ENCODE measurements at places on chromosomes 16 and 17.
A peak's percentile ranks its signal among the peaks of the same experiment; 100 is the strongest.

DNA sequence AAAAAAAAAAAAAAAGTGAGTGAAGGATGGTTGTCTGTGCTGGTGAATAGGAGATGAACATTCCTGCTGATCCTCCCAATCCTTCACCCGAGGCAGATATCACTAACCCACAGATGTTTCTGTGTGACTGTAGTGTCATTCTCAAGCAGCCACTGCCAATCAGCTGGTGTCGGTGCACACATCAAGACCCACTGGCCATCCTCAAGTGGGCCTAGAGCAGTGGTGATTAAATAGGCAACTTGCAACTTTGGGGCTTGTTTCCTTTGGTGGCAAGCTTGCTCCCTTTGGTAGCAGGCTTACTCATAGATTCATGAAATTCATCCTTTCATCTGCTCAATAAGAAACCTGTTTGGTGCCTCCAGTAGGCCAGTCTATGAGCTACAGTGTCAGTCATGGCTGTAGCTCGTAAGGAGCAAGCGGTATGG lies 51.1 kb upstream of the LGALS9 start:
- DNase-seq: no peak

GRCh38 chr16:54655121-54655590 lies 275.5 kb upstream of the IRX5 start:
- peak; percentile 73 for DNase-seq

DNA sequence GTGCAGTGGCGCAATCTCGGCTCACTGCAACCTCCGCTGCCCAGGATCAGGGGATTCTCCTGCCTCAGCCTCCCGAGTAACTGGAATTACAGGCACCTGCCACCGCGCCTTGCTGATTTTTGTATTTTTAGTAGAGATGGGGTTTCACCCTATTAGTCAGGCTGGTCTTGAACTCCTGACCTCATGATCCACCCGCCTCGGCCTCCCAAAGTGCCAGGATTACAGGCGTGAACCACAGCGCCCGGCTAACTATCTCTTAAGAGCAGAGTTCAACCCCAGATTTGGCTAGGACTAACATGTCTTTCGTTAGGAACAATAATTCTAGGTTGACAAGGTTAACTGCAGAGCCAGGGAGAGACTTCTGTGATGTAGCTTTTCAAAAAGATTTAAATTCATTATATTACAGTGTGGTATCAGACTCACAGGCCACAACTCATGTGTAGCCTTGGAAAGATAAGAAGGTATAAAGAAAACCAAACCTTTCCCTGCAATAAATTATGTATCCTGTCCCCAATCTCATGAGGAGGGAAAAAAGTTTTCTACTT lies 4.3 kb downstream of the CHTF8 start:
- no peak for DNase-seq

GRCh38 chr16:57763285-57764005 lies 27.9 kb downstream of the KATNB1 start:
- DNase-seq: no peak

- no peak for DNase-seq
Observed at GRCh38 chr16:64425381-64425780, 696.5 kb downstream of the CDH11 start.

GRCh38 chr17:67753026-67753425 lies 35.3 kb downstream of the NOL11 start:
- no peak for DNase-seq

- no peak for DNase-seq
Observed at GRCh38 chr17:56822725-56823124, 11.0 kb downstream of the C17orf67 start.

- DNase-seq: no peak
Observed at GRCh38 chr17:79116575-79117368, 42.1 kb downstream of the ENGASE start.

DNA sequence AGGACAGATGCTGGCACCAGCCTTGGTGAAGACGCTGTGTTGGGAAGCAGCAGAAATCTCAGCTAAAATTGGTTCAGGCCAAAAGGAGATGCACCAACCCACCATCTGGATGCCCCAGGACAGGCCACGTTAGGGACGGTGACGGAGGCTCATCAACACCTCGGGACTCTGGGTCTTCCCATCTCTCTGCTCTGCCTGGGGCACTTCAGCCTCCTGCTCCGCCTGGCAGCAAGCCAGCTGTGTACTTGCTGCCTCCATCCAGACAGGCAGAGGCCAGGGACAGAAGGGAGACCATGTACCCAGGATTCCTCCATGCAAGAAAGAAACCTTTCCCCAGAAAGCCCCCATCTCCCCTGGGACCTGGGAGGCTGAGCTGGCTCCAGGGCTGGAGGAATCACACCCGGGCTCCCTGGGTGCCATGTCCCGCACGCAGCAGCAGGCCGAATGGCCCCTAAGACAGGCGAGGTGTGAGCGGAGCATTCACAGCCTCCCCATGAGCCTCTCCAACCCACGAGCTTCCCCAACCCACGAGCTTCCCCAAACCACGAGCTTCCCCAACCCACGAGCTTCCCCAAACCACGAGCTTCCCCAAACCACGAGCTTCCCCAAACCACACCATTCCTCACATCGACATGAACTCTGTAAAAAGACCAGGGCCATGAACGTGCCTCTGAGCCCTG lies 274.5 kb downstream of the C16orf95 start:
- DNase-seq: no peak

DNA sequence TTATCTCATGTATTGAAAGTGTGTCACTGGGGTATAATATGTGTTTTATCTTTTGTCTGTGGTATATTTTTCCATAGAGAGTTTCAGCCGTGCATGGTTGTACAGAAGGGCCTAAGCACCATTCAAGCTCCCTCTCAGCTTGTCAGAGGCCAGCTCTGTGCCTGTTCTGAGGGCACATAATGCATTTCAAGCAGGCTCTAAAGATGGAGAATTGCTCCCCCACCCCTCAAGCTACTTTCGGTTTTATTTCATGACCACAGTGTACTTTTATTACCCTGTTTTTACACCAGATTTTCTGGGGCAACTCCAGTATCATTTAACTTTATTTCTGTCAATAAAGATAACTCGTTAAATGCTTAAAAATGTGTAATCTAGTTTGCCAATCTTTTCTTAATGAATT lies 131.7 kb downstream of the SHISA6 start:
- DNase-seq: no peak

DNA sequence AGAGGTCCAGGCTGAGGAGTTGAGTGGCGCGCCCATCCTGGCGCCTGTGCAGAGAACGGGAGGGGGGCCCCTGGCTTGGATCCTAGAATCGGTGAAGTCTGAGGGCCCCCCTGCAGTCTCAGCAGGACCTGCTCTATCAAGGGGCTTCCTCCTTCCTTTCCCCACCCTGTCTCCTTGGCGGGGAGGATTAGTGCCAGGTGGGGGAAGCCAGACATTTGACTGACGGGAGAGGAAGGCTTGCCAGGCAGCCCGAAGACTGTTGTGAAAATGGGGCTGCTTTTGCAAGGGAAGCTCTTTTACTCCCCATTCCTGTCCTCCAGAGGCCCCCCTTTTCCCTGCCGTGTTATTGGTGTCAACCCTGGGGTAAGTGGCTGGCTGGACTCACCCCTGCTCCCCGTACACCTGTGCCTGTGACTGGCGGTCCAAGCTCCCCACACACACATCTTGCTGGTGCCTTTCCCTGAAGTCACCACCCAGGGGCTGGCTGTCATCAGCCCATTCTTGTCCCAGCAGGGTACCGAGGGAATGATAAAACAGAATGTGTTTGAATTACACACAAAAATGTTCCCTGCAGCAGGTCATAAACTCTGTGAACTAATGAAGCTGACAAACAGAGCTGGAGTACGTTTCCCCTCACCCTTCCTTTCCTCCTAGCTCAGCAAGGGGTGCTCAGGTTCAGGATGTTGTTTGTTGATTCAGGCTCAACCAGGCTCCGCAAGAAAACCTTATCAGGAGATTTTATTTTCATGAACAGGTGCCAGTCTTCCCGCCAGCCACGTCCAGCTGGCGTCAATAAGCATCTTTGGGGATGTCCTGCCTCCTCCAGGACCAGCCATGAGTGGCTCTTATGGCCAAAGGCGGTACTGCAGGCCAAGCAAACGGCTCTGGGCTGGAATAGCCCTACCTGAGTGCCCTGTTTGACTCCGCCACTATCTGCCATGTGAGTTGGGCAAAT lies 4.4 kb upstream of the ARMC7 start:
- peak; percentile 59 for DNase-seq

GRCh38 chr17:20063665-20064648 lies 54.8 kb downstream of the SPECC1 start:
- DNase-seq: peak; percentile 38

GRCh38 chr17:75228305-75228704 lies 22.8 kb downstream of the NUP85 start:
- DNase-seq: no peak

DNA sequence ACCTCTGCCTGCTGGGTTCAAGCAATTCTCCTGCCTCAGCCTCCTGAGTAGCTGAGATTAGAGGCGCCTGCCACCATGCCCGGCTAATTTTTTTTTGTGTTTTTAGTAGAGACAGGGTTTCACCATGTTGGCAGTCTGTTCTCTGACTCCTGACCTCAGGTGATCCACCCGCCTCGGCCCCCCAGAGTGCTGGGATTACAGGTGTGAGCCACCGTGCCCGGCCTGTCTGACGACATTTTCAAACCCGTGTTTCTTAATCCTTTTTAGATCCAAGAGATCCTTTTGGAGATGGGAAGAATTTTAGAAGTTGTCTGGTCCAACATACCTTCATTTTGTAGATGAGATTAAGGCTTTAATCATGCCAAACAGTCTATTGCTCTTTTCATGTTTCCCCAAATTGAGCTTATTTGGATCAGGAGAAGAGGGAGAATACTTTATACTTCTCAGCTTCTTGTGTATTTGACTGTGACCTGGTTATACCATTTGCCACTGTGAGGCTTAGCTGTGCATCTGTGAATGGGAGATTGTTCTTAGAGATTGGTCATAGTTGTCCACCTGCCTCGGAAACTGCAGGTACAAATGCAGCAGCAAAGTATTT lies 25.8 kb downstream of the USP10 start:
- no peak for DNase-seq

GRCh38 chr16:65120461-65120830 lies 1.4 kb downstream of the CDH11 start:
- DNase-seq: peak; percentile 83

DNA sequence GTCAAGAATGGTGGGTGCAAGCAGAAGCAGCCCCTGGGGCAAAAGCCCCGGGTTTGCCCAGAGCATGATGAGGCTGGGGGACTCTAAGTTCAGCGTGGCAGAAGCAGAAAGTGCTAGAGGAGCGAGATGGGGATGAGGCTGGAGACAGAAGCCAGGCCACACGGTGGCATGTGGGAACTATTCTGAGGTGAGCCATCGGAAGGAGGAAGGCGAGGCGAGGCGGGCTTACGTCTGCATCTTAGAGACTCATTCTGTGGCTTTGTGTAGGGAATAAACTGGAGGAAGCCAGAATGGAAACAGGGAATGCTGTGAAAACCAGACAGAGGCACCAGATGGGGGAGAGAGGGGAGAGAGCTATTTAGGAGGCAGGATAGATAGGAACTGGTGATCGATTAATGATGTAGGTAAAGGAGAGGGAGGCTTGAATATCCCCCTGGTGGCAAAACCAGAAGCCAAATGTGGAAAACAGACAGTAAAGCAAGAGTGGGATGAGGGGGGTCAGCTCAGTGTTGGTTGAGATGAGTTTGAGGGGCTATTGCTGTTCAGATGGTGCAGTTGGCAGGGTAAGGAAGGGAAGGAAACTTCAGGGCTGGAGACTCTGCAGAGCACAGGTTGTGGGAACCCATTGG lies 3.1 kb upstream of the TNFSF13 start:
- no peak for DNase-seq

- peak; percentile 58 for DNase-seq
Observed at GRCh38 chr17:66185862-66186261, 6.1 kb downstream of the CEP112 start.

- no peak for DNase-seq
Observed at GRCh38 chr17:70109497-70109896, 34.5 kb downstream of the KCNJ16 start.

GRCh38 chr17:4204190-4204589 lies 59.6 kb downstream of the ANKFY1 start:
- DNase-seq: no peak

GRCh38 chr16:53881371-53881770 lies 177.4 kb downstream of the FTO start:
- DNase-seq: no peak

DNA sequence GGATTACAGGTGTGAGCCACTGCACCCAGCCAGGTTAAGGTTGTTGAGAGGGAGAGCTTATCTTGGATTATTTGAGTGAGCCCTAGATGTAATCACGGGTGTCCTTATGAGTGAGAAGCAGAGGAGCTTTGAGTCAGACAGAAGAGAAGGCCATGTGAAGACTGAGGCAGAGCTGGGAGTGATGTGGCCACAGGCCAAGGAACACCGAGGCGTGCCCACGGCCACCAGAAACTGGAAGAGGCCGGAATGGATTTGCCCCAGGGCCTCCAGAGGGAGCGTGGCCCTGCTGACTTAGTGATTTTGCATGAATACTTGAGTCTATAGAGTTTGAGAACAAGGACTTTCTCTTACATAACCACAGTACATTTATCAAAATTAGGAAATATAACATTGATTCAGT lies 137.7 kb downstream of the RPTOR start:
- no peak for DNase-seq

GRCh38 chr16:48905632-48906505 lies 295.9 kb upstream of the N4BP1 start:
- DNase-seq: peak; percentile 18

- DNase-seq: no peak
Observed at GRCh38 chr17:58351182-58351581, 819 bp downstream of the SUPT4H1 start.

- no peak for DNase-seq
Observed at GRCh38 chr17:76880971-76881370, 12.8 kb downstream of the MGAT5B start.

- peak; percentile 68 for DNase-seq
Observed at GRCh38 chr17:4710693-4711634, 532 bp downstream of the ARRB2 start.

DNA sequence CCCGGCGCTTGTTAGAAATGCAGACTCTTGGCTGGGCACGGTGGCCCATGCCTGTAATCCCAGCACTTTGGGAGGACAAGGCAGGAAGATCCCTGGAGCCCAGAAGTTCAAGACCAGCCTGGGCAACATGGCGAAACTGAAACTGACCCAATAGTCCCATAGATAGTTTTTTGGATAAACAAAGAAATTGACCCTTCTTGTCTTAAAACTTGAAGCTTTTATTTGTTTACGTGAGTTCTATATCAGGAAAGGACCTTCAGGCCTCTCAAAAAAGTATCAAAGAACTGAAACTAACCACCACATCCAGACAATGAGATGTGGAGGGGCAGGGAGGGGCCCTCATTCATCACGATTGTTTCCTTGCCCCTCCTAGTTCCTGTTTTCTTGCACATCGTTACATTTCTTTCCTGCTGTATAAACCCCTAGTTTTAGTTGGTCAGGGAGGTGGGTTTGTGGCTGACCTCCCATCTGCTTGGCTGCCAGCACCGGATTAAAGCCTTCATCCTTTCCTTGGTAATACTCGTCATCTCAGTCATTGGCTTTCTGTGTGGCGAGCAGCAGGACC lies 29.9 kb upstream of the PRM1 start:
- no peak for DNase-seq

All from eye (tissue), 1 donor.